ENCODE measurements at places on chromosomes 12 and 14.
A peak's percentile ranks its signal among the peaks of the same experiment; 100 is the strongest.

- DNase-seq, result no peak
These were observed 13.1 kb upstream of the LTA4H start for GRCh38 chr12:96048393-96048969.

- no peak for DNase-seq
These were observed 757.6 kb downstream of the MED13L start for GRCh38 chr12:115519887-115520286.

- DNase-seq, result peak; percentile 42
These were observed 9.0 kb downstream of the RPS6KL1 start for GRCh38 chr14:74913986-74914573.

- no peak for DNase-seq
These were observed 13.8 kb upstream of the METAP2 start for GRCh38 chr12:95460105-95460504.

DNA sequence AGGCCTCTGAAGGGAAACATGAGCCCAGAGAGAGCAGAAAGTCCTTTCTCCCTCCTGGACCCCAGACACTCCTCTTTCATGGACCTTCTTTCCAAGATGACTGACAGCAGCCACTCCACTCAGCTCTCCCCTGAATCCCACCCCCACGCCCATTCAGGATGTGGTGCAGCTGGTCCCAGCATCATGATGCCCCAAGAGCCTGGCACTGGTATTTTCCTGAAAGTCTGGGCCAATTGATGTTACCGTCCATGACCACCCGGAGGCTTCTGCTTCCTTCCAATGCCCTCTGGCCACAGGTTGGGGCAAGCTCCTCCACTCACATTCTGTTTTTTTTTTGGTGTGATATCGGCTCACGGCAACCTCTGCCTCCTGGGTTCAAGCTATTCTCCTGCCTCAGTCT, 112.6 kb downstream of the CALM1 start:
- no peak for DNase-seq

DNA sequence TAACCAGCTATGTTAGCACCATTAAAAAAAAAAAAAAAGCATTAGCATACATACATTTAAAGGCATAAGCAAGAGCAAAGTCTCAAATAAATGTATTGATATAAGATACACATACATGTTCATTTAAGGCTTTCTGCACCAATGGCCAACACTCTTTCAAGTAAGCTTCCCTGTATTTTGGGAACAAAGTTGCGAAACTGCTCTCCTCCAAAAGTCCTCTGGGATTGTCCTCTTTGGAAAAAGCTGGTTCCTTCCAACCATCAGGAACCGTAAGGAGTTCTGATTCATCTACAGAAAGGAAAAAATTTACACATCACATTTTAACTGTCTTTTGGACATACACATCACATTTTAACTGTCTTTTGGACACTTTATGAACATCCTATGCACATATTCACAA, 3.2 kb downstream of the KRR1 start:
- DNase-seq, result no peak

DNA sequence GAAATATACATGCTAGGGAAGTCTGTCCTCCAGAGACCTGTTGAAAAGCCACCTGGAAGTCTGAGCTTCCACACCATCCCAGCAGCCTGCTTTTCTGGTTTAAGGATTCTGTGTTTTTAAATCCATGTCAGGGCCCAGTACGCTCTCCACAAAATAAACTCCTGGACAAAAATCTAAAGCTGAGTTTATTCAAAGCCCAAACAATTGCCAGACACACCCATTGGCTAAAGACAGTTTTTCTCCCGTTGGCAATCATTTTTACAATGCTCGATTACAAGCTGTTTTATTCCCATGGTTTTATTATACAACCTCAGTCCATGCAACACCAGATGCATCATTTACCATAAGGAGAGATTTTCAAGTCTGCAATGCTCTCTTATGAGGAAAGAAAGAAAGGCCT, 94.5 kb downstream of the MYRFL start:
- DNase-seq, result no peak

DNA sequence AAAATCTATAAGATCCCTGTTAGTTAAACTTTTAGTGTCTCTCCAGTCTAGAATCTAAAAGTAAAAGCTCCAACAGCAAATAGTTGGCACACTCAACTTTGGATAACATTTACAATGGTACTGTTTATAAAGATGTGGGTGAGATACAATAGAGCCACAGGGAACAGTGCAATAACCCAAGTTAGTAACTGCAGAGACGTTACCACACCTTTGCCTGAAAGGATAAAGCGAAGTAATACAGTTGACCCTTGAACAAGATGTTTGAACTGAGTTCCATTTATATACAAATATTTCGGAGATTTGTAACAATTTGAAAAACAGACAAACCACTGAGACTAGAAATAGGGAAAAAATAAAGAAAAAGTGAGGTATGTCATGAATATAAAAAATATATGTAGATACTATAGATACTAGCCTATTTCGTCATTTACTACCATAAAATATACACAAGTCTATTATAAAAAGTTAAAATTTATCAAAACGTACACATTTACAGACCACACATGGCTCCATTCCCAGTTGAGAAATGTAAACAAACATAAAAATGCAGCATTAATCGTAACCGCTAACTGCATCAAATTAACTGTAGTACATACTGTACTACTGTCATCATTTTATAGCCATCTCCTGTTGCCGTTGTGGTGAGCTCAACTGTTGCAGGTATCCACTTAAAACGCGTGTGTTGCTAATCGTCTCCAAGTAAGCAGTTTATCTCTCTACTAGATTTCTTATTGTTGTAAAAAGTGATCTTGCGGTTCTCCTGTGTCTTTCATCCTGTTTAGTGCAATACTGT, 56.5 kb upstream of the HIF1A start:
- DNase-seq, result no peak

Measured in non-pigmented ciliary epithelial cell (primary cell).